ENCODE measurements at places on chromosomes 5 and 9.

DNA sequence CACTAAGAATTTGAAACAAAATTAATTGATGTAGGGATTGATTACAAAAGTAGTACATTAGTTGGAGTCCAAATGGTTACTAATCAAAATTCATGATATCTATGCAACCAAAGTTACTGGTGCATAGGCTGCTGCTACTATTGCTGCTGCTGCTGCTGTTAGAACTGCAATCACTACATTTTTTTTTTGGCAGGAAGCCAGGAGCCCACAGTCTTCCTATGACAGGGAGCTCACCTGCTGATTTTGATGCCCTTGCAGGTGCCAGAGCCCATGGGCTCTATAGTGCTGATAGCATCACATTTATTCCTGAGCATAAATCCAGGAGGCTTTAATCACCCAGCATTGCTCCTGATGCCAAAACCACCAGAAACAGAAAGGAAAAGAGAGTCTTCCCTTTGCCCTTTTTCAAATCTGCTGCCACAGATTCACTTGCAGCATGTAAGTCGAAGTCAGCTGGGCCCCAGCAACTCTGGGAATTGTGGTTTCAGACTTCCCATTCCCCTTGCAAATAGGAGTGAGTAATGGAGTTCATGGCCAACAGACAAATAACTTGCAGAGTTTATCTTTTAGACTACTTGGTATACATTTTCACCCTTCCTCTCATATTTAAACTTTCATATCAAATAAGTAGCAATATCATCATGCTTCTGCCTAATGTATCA lies 17.6 kb downstream of the SLCO6A1 start:
- DNase-seq, result no peak

GRCh38 chr5:6633469-6634245 lies 417 bp downstream of the SRD5A1 start:
- DNase-seq, result no peak

- peak; percentile 10 for DNase-seq
Observed at GRCh38 chr9:124320062-124320973, 62.6 kb downstream of the NEK6 start.

- DNase-seq, result no peak
Observed at GRCh38 chr5:111748304-111748763, 8.7 kb downstream of the NREP start.

DNA sequence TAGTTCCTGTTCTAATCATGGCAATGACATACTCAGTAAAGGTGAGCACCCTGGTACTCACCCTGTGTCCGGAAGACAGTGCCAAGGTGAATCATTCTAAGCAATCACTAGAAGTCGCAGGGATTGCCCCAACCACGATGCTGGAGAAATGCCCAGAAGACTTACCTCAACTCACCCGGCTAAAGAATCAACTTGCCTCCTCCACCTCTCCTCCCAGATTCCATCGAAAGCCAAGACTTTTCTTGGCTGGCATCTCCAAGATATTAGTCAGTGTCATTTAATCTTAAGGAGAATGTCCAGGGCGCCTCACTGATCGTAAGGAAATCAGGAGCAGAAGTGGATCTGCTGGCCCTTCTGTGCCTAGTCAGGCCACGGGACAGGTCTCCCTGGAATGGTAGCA lies 204.9 kb downstream of the ERCC6L2 start:
- no peak for DNase-seq

DNA sequence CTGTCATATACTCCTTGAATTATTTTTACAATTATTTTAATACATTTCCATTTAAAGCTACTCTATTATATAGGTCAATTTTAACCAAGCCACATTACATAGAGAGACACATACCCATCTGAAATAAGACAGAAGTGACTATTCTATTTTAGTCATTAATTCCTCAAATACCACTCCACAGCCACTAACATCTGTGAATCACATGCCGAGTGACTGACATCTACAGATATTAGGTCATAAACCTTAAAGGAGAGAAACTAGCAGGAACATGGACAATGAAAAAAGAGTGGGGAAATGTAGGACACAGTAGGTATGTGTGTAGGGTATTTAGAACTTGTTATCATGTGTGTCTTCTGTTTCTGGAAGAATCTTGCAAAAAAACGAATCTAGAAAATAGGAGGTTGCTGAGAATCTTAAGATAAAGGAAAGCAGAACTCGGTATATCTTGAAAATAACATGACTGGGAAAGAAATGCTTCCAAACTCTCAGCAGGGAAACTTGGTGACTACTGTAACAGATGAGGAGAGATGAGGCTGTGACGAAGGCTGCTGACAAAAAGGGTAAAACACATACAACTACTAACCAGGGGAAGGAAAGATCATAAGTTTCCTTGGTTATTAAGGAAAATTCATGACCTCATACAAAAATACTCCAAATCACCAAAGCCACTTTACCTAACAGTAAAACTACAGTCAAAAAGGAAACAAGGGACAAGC lies 84.6 kb downstream of the PLPP1 start:
- no peak for DNase-seq

- DNase-seq, result no peak
Observed at GRCh38 chr5:139642891-139643871, 5.0 kb upstream of the CXXC5 start.

- DNase-seq, result no peak
Observed at GRCh38 chr9:126361810-126362238, 35.2 kb downstream of the MVB12B start.

DNA sequence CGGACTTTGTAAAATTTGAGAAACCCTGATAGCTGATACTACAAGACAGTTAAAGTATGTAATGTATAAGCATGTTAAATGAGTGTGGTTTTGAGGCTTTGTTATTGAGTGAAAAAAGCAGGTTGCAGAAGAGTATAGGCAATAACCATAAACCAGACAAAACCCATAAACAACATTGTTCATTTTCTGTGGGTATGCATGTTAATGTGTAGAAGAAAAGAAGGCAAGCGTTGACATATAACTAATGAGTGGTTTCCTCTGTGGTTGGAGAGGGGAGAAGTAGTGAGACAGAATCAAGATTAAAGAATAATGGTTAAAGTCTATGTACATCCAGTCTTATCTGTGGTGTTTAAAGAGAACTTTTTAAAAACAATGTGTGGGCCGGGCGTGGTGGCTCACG lies 26.2 kb downstream of the RAD23B start:
- no peak for DNase-seq

GRCh38 chr5:134479839-134480238 lies 45.6 kb upstream of the JADE2 start:
- no peak for DNase-seq

- DNase-seq, result no peak
Observed at GRCh38 chr5:171310212-171310818, 1.3 kb downstream of the TLX3 start.

DNA sequence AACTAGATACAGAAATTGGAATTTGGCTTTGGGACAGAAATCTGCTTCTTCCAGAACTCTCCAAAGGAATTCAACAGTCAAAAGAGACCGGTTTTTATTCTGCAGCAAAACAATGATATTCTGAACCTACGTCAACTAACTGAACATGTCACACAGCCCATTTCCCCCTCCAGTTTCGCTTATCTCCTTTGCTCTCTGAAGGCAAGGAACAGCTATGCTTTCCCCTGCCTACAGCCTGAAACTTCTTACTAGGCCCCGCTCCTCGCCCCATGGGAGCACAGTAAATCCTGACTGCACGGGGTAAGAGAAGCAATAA lies 488 bp downstream of the SKIC3 start:
- no peak for DNase-seq

DNA sequence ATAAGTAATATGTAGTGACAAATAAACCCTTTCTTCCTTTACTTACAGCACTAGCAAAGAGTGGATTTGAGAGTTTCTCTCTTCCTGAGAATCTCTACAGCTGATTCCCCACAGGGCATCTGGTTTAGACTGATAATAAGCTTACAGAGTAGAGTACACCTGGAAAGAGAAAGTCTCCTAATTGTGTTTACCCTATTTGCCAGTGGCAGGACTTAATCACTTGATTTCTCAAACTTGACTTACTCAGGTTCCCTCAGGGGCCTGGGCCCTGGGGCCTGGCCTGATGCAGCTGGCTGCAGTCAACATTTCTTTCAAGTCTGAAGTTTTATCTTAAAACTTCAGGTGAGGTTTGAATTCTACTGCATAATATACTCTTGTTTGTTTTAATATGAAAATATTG lies 38.0 kb upstream of the UBTD2 start:
- no peak for DNase-seq

- DNase-seq, result no peak
Observed at GRCh38 chr5:1820381-1820780, 19.2 kb downstream of the NDUFS6 start.

DNA sequence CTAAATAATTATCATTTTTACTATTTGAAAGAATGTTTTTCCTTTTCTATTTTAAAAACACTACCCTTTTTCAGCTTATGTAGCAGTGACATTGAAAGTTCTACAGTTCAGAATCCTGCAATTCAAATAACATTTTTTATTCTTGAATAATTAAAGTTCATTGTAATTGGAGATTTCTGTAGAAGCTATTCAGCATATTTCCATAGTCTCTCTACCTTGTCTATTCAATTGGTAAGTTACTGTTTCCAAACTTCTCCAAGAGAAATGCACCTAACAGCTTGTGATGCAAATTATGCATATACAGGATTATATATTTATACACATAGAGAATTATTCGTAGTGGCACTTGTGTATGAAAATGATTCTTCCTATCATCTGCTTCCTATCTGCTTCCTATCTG lies 149.7 kb upstream of the ARRDC3 start:
- no peak for DNase-seq

DNA sequence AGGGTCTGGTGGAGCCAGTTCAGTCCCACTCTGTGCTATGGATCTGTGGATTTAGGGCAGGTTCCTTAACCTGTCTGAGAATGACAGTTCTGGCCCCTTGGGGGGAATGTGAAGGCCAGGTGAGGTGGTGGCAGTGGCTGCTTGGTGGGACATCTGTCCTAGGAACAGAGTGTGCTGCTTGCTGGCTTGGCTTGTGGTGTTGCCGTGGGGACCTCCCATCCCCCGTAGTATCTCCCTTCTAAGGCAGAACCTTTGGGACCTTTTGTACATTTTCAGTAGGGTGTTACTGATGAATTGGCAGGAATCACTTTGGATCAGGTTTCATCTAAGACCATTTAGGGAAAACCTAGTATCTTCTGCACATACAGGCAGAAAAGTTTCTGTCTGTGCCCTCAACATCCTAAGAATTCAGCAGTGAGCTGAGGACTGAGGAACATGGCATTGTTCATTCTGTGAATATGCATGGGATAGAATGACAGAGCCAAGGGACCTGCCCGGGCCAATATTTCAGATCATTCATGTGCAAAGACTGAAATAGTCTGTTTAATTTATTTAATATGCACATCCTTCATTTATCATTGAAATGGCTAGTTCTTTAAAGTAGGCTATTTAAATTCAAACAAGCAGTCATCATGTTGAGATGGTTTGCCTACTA lies 64.6 kb downstream of the WNK2 start:
- DNase-seq, result no peak

DNA sequence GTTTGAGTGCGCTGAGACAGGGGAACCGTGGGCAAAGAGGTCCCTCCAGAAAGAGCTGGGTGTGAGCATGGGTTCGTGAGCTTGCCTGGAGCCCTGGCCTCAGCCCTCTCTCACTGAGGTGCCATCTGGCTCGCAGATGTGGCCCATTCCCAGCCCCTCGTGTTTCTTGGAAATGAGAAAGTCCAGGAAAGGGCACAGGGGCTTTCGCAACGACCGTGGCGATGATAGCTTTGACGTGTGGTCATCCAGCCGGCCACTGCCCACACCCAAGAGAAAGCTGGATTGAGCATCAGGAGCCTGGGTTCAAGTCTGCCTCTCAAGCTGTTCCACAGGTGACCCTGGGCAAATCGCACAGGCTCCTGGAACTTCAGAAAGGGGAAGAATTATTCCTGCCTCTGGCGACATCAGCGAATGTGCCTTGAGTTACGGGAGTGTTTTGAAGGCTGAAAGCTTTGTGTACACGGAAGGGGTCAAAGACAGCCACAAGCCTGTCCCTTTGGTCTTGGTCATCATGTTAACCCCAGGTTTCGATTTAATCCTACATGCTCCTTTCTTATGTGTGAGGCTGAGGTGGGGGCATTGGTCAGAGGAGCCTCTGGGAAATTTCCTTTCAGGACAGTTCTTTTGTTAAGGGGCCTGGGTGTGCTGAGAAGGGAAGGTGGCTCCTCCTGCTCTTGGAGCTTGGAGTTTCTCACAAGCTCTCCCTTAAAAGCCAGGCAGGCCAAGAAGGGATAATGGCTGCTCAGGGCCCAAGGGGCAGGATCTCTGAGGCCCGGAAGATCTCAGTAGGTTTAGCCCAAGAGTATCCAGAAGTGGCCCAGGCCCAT lies 41.7 kb upstream of the IL17B start:
- DNase-seq, result no peak

Measured in effector CD4-positive, alpha-beta T cell (primary cell).